ENCODE measurements at places on chromosomes 4 and X.

DNA sequence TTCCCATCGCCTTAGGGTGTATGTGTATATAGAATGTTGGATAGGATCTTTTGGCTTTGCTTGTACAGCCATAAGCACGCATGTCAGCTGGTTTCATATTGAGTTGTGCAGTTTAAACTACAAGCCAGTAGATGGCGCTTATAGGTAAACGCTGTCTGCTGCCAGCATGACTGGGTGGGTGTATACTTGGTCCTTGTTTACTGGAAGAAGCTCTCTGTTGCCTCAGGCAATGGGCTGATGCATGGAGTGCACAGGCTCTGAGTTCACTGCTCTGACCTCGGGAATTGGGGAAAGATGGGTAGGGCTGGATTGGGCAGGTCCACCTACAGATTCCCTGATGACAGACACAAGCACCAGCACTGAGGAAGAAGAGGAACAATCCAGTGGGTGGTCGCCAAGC, 831.5 kb downstream of the STIM2 start:
- peak; percentile 1 for DNase-seq

DNA sequence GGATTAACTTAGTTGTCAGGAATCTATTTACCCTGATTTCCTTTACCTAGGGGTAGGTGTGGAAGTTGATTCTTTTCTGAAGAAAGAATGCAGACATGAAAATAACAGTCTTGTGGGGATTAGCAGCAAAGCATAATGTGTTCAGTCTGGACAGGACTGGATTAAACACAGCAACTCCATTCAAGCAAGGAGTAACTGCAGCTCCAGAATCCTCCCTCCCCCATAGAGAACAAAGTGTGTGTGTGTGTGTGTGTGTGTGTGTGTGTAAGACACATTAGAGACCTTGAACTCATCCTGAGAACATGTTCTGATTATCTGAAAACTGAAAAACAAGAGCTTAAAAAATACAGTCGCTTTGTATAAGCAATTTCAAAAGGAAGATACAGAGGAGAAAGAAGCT, 9.3 kb downstream of the C4orf54 start:
- no peak for DNase-seq

DNA sequence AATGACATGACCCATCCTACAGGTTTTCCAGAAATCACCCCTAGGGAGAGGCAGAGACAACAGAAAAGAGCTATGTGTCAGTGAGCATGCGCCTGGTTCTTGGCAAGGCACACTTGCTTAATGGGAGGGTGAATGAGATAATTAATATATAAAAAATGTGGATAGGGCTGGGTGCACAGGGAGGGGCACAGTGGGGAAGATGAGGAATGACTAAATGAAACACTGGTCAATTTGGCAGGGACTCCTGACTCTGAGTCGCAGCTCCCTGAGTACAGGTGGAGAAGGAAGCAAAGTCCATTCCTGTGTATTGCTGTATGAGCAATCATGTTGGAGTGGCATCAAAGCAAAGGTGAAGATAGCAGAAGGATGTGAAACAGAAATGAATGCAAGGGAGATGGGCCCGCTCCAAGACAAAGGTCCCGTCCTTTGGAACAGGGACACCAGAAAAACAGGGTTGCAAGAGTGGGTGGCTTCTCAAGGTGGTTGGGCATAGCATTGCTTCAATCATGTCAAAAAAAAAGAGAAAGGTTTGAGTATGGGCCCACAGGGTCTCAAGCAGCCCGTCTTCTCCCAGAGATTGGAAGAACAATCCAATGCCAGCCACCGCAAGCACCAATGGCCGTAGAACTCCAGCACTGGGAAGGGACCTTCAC, 278.4 kb upstream of the AGTR2 start:
- DNase-seq: no peak

DNA sequence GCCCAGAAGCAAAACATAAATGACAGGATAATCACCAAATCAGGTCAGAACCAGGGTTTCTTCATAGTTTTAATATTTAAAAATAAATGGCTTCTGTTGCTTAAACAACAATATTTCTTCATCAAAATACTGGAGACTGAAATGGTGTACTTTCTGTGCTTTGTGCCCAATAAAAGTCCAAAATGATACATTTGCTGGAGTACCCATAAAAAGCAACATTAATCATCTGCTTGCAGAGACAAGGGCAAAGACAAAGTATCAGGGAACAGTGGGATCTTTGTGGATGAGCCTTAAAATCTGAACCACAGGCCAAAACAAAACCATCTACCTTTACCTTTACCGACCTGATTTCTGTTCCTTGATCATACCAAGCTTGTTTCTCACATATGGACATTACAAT, 683.9 kb upstream of the ATOH1 start:
- no peak for DNase-seq

GRCh38 chr4:679104-679481, 4.8 kb downstream of the MYL5 start:
- no peak for DNase-seq

DNA sequence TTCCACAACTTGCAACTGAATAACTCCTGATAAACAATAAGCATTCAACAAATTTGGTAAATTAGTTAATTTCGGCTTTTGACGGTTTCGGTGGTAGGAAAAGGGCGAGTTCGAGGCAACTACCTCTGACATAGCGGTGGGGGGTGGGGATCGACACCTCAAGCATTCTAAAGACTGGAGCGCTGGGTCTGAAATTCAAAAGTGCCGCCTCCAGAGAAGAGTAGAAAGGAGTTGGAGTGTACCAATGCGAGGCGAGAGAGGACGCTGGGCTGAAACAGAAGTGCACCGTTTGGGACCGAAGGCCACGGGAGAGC, 725 bp downstream of the SMC1A start:
- no peak for DNase-seq

DNA sequence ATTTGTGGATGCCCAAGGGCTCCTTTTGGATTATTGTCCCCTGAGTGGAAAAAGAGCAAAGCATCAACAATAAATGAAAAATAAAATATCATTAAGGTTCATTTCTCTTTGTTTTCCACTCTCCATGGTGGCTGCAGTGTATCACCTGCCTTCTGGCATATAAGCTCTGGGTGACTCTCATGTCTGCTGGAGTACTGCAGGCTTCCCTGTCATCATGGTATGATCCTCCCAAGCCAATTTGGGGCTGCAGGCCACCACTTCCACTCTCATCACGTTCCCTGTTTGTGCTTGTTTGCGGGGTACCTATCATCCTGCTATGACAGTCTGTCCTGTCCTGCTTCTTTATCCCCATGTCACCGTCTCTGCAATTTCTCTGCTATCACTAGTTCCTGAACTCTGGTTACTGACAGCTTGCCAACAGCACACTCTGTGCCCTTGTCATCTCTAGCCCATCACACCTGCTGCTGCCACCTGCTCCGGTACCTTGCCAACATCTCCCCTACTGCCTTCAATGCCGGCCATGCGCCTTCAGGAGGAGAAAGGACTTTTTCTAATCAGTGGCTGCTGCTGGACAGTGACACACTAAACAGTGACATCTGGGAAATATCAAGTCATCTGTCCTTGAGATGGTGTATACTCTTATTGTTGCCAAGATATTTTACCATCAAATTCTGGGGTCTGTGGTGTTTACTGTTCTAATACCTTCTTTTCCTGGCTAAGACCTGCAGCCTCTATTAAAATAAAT, 23.0 kb upstream of the FGF5 start:
- no peak for DNase-seq

GRCh38 chrX:129741880-129742758, 3.3 kb downstream of the XPNPEP2 start:
- DNase-seq: no peak

GRCh38 chr4:47271291-47271690, 192.2 kb downstream of the COMMD8 start:
- DNase-seq: no peak

GRCh38 chr4:145957302-145957701, 18.7 kb upstream of the ZNF827 start:
- no peak for DNase-seq

DNA sequence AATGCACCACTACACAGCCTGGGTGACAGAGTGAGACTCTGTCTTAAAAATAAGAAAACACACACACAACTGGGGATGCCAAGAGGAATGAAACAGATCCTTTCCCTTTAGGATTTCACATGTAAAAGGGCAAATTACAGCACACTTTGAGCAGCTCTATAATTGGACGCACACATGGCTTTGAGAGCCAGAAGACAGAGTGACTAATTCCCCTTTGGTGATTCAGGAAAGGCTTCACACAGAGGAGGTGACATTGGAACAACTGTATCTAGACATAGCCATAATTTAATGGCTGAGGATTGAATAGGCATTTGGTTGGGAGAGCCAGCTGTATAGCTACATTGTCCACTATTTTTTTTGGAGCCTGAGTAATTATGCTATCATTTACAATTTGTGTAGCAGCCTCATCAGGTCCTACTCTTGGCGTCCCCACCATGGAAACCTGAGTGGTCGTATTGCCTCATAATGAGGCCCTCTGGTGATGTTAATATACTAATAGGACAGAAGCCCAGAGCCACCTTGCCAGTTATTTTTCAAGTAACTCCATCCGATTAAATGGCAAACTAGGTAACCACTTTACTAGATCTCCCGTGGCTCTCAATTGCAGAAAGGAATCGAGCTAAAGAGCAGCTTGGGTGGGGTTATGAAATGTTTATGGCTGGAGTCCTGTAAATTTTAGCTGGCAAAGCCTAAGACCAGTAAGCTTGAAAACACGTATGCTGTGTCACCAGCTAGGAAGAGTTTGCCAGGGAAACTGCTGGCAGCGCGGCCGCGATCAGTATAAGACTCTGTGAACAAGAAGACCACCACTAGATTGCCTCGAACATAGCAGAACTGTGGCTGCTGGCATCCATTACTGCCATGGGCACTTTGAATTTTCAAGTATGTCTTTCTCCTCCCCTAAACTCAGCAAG, 8.5 kb upstream of the PPEF1 start:
- DNase-seq: no peak

- DNase-seq: peak; percentile 66
Observed at GRCh38 chr4:15233626-15234025, 194.2 kb upstream of the C1QTNF7 start.

DNA sequence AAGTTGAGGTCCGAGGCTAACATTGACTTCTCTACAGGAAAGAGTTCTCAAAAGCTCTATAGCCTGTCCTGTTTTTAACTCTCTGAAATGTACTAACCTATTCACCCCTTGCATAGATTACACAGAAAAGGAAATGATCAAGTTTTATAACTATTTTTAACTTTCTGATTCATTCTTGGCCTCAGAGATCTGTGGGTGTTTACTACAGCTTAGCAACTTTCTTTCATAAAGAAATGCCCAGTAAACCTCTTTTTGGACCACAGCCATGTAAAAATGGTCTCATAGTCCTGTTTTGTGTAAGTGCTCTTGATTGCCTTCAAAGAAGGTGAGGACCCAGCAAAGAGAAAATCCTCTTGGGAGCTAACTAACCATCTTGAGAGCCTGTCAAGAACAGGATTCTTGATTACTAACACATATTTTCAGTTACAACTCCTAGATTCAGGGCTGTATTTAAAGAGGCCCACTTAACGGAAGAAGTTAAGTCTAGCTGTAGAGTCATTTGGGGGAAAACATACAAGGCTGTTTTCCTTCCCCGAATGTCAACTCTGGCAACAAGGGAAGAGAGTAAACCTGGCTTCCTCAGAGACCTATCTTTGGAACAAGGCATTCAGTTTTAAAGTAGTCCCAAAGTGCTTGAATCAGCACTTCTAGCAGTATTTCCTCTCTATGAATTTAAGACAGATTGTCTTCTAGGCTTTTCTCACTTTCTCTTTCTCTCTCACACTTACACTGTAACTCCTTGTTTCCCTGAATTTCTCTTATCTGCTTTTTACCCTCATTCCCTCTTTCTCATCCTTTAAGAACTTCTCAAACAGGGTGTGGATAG, 78.2 kb downstream of the IL21 start:
- no peak for DNase-seq

- DNase-seq: no peak
Observed at GRCh38 chr4:15005474-15006115, 3.3 kb downstream of the CPEB2 start.

- no peak for DNase-seq
Observed at GRCh38 chrX:71533516-71533850, 579 bp downstream of the OGT start.

- DNase-seq: no peak
Observed at GRCh38 chrX:56366901-56367300, 134.7 kb downstream of the KLF8 start.

- DNase-seq: no peak
Observed at GRCh38 chr4:152039023-152039481, 278.2 kb upstream of the GATB start.

DNA sequence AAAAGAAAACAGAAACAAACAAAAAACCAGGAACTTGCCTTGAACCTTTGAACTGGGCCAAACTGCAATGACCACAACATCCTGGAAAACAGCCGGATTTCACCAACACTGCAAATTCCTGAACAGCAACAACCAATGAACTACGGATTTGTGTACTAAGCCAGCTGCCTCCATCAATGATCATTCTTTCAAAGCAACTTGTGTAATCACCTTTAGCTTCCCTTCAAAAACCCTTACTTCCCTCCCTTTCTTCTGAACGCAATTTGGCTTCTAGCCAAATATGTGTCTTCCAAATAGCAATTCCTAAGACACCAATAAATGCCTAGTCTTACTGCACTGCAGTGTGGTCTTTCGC, 98.5 kb upstream of the FAM47C start:
- DNase-seq: no peak

- no peak for DNase-seq
Observed at GRCh38 chrX:111309083-111309482, 38.8 kb upstream of the CAPN6 start.

- DNase-seq: no peak
Observed at GRCh38 chr4:43586813-43587212, 694.3 kb downstream of the GRXCR1 start.

GRCh38 chrX:84340968-84341367, 153.0 kb upstream of the RPS6KA6 start:
- DNase-seq: no peak

DNA sequence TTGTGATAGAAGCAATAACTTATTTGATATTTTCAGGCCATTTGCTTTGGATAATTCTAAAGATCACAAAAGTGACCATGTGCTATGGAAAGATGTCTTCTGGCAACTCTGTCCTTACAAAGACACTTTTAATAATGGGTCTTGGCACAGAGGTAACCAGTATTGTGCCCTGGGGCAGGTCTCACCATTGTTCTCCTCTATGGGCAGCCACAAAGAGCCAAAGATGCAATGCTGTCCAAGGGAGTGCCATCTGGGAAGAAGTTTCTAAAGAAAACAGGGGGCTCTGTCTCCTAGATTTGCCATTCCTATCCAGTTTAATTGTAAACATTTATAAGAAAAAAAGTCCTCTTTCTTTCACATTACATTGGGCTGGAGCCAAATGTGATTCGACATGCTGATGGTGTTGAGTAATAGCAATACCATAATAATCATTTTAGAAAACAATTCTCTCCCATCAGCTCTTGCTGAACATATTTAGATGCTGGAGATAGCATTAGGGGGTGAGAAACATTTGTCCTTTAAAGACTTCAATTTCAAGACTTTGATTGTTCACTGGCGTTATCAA, 179.9 kb downstream of the KIT start:
- no peak for DNase-seq

- DNase-seq: peak; percentile 55
Observed at GRCh38 chr4:87353592-87353991, 30.9 kb upstream of the HSD17B13 start.

DNA sequence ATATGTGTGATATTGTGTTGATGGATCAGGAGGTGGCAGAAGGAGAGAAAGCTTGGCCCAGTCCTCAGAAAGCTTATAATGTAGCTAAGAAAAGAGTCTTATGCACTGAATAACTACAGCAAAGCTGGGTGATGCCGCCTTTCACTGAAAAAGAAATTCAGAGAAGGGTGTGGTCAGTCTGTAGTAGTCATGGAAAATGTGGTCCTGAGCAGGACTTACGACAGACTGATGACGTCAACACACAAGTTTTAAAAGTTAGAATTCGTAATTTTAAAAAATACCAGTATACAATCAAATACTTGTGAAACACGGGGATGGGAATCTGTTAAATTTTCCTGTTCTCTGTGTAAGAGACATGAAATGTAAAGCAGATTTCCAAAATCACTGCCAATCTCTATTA, 87.0 kb upstream of the RAPGEF2 start:
- DNase-seq: no peak

All from activated CD8-positive, alpha-beta T cell treated with anti-CD3 and anti-CD28 coated beads for 36 hours (primary cell).